ENCODE measurements at places on chromosomes 5 and 9.

DNA sequence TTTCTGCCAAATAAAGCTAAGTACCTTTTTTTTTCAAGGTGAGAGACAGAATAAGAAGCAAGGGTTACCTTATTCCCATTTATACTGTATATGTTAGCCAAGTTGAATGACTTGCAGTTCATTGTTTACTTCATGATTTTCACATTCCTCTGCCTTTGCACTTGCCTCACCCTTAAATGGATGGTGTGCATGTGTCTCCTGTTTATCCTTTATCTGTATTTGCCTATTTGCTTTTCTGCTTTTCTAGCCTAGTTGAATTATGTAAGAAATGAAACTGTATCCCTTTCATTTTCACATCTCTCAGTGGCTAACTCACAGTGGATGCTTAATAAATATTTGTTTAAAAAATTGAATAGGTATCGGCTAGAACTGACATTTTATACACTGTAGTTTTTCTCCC is 200.8 kb upstream of the ST8SIA4 start:
- DNase-seq, result no peak

- DNase-seq, result no peak
Measured at GRCh38 chr9:9747787-9748186, 865.0 kb downstream of the PTPRD start.

DNA sequence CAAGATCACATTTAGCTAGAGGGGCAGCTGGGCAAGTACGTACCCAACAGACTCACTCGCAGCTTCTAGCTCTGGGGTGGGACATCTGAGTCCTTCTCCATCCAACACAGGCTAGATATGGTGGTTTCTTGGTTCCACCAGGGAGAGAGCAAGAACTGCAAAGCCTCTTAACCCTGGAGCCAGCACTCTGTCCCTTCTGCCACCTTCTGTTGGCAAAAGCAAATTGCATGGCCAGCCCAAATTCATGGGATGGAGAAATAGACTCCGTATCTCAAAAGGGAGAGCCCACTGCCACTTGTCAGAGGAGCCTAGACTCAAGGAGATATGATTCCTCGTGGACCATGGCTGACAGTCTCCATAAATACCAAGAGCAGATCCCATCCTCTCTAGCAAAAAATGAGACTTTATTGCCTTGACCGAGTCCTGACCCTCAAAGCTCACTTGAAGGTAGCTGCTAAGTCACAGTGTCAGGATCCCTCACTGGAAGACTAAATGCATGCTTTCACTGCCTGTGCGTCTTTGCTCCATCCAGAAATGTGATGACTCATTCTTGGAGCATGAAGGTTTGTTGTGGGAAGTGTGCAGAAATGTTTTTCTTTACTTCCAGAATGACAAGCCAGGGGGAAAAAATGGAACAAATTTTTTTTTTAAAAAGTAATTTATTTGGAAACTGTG is 28.8 kb upstream of the ROR2 start:
- DNase-seq, result no peak

DNA sequence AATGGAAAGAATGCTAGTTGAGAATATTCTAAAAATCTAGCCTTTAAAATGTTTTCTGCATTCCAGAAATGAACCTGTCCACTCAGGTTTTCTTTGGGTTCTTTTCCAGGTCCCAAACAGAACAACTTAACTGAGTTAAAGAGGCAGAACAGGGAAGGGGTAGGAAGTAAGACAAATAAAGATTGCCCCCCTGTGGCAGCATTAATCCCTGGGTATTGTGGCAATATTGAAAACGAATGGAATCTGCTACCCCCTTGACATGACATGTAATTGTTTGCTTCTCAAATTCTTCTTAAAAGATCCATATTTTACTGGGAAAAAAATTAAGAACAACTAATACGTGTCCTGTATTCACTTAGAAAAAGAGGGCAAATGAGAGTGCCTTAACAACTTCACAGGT is 9.3 kb upstream of the RBM22 start:
- DNase-seq, result peak; percentile 22

- no peak for DNase-seq
Measured at GRCh38 chr5:2750026-2750757, 1.3 kb downstream of the IRX2 start.

All from CD8-positive, alpha-beta T cell (primary cell).